Stimulated activated CD4-positive, alpha-beta T cell treated with anti-CD3 and anti-CD28 coated beads, Interleukin-15, amount 100 ng/mL, for 48 hours (primary cell): ENCODE measurements at places on chromosomes 1 and 21.

DNA sequence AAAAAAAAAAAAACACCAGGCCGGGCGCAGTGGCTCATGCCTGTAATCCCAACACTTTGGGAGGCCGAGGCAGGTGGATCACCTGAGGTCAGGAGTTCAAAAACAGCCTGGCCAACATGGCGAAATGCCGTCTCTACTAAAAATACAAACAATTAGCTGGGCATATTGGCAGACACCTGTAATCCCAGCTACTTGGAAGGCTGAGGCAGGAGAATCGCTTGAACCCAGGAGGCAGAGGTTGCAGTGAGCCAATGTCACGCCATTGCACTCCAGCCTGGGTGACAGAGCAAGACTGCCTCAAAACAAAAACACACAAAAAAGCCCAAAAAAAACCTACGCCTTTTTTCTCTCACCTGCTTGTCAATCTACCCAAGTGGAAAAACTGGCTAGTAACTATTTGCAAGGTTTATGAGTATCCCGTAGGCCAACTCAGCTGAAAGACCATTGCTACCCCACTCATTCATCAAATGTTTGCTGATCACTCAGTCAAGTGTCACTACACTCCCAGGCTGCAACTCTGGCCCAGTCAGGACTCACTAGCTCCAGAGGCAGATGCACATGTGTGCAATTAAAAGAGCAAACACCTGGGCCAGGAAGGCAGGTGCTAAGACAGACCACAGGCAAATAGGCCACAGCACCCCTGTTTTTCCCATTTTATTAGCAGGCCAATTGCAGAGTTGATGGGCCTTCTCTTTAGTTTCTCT is 2.0 kb downstream of the CSRP1 start:
- DNase-seq, result no peak

GRCh38 chr21:31264574-31264973 is 79.5 kb downstream of the TIAM1 start:
- no peak for DNase-seq

DNA sequence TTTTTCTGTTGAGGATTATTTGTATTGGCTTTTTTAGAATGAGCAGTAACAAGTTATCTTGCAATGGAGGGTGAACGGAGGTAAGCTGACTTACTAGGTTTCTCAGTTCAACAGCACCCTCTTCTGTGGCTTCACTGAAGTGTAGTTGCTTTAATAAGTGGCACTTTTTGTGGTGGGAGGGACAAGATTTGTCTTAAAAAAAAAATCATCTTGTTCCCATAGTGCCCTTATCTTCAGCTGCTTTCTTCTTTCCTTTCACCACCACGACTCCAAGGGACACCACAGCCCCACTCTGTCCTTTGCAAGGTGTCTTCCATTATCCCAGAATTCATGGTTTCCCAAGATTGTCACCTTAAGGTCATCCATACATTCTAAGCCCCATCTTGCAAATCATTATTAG is 92.9 kb downstream of the PIGK start:
- no peak for DNase-seq

- DNase-seq, result no peak
These were observed 160.5 kb downstream of the ACTL8 start for GRCh38 chr1:17915511-17916197.

GRCh38 chr1:8464377-8464776 is 146.5 kb downstream of the SLC45A1 start:
- DNase-seq, result no peak
